Prostate gland (tissue), 2 donors: ENCODE measurements at places on chromosomes 7 and 10.

DNA sequence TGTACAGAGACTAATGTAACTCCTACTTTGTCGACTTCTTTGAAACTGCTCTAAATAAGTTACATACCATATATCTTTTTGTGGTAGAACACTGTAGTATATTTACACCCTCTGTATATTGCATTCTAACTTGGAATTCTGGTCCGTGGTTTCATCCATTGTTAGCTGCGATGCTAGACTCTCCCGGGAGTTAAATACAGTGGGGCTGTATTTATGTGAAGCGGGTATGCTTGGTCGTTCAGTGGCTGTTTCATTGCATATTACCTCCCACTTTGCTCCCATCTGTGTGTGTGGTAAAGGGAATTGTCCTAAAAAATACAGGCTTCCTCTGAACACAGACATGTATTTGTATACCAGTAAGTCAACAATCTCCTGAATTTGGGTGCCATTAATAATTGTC is 231.1 kb downstream of the SLC25A13 start:
- DNase-seq: no peak

- DNase-seq: no peak
Measured at GRCh38 chr10:3235996-3236510, 63.5 kb upstream of the PITRM1 start.

DNA sequence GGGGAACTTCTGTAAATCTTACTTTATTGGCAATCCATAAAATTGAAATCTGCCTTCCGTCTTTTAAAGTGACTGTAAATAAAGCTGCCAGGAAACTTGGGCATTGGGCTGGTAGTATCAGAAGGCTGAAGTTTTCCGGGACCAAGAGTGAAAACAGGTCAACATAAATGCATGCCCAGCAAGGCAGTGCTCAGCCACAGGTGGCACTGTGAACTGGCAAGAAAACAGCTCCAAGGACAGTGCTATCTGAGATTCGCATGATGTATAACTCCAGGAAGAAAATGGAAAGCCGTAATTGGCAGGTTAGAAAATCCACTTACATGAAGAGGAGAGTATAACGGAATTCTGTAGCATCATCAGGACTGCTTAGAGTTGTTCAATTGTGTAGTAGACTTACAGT is 1.9 kb upstream of the INSYN2A start:
- DNase-seq: no peak

DNA sequence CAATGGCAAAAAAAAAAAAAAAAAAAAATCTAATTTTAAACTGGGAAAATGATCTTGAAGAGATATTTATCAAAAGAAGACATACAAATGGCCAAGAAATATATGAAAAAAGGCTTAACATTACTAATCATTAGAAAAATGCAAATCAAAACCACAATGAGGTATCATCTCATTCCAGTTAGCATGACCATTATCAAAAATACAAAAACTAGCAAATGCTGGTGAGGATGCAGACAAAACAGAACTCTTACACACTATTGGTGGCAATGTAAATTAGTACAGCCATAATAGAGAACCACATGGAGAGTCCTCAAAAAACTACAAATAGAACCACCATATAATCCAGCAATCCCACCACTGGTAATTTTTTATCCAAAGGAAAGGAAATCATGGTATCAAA is 489.6 kb downstream of the TNS3 start:
- no peak for DNase-seq

DNA sequence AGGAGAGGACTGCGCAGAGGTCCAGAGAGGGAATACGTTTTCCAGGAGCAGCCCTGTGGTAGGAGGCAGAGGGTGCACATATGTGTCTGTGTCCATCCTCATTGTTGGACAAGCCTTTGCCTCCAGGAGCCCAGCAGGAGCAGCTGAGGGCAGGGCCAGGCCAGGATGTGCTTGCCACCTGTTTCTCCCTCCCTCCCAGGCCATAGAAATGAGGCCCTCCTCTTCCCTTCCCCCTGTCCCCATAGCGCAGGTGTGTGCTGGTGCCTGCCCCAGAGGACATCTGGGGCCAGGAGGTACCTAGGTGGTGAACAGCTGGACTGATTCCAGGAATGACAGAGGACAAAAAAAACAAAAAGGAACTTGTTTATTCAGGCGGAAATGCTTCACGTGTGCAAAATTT is 10.5 kb upstream of the CXCL12 start:
- DNase-seq: no peak

GRCh38 chr7:159109653-159110035 is 35.0 kb downstream of the VIPR2 start:
- no peak for DNase-seq

DNA sequence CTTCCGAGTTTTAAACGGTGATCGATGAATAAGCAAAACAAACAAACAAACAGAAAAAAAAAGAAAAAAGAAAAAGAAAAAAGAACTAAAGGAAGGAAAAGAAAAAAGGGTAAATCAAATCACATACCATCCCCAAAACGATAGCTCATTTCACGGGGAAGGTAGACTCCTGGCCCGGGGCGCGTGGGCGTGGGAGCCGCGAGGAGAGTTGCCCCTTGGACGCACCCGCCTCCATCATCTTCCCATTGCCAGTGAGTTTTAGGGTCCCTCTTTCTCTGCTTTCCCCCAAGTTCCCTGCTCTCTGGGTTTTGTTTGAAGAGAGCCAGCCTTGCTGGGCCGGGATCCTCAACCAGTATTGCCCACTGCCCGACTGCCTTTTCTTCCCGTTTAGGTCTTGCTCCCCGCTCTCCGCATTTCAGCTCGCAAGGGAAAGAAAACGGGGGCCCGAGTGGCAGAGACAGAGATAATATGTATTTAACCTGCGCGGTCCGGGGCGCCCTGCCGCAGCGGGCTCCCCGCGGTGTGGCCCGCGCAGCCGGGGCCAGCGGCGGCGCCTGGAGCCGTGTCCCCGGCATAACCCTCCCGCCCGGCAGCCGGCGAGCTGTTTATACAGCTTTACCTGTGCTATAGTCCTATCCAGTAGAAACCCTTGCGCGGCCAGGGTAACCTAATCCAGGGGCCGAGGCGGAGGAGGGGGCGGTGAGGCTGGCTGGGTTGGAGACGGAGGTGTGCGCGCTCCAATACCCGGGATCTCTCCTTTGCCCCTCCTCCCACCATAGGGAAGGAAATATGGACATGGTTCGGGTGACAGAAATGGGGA is 5.2 kb upstream of the GATA3 start:
- no peak for DNase-seq

DNA sequence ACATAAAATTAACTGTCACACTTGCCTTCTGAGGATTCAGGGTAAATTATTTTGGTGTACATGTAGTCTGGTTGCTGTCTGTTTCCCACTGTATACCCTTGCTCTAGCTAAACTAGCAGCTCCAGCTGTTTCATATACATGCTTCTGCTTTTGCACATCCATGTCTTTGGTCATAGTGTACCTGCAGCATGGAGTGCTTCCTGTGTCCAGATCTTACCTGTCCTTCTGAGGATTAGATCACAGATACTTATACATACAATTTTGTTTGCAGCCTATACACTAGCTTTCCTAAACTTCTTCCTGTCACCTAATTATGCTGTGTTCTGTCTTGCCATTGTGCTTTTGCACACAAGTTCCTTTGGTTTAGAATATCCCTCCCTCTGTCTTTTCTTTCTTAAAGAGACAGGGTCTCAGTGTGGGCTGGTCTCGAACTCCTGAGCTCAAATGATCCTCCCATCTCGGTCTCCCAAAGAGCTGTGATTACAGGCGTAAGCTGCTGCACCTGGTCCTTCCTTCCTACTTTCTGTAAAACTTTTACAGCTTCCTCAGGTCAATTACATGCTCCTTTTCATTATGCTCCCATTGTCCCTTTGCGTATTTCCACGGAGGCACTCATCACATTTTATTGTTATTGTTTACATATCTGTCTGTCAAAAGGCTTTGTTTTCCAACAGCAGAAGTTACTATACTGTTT is 33.8 kb downstream of the TPST1 start:
- DNase-seq: no peak

GRCh38 chr7:41446606-41447449 is 256.1 kb downstream of the INHBA start:
- DNase-seq: no peak

DNA sequence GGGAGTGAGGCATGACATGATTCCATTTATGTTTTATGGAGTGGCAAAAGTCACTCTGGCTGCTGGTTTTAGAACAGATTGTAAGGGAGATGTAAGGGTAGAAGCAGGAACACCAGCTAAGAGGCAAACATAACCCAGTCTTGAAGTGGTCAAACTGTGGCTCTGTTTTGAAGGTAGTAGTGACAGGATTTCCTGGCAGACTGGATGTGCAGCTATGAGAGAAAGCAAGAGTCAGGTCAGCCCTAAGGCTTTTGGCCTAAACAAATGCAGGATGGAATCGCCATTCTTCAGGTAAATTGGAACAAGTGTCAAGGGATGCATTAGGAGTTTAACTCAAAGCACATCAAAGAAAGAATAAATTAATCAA is 175.3 kb upstream of the AGR3 start:
- no peak for DNase-seq

GRCh38 chr7:3650844-3651243 is 349.8 kb downstream of the SDK1 start:
- DNase-seq: no peak

DNA sequence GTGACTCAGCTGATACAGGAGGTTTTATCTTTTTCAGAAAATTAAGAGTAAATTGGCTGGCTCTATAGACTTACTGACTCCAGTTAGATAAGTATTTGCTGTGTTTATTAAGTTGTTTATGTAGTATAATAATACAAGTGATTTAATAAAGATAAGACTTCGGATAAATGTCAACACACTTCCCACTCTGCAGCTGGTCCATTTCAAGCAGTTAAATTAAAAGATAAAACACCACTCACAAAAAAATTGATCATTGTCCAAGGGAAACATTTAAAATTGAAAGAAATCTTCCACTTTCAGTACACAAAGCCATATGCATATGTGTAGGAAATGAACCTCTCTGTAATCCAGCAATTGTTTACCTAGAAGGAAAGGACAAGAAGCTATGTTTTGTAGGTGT is 106.1 kb upstream of the SP8 start:
- DNase-seq: no peak

DNA sequence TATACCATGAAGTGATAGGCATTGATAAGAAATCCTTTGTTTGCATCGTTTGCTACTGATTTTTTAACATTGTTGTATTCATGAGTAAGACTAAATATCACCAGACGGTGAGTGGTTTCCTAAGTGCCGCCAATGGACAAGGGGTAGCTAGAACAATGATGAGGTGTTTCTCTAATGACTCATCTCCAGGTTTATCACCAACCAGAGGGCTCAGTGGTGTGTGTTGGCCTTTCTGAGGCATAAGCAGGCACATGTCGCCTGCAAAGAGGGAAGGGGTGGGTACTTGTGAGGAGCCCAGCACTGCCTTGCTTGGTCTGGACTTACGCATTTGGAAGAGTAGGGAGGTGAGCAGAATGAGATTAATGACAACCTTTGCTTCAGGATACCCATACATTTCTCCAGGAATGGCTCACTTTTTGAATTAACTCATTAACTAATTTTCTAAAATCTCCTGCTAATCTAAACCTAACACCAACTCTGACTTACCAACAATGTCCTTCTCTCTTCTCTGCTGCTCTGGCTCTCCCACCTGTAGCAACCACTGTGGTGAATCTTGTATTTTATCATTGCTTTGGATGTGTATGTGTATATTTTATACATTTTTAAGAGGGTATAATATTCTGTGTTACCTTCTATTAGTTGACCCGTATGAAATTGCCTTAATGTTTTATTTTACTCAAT is 722.6 kb downstream of the GRID1 start:
- no peak for DNase-seq

DNA sequence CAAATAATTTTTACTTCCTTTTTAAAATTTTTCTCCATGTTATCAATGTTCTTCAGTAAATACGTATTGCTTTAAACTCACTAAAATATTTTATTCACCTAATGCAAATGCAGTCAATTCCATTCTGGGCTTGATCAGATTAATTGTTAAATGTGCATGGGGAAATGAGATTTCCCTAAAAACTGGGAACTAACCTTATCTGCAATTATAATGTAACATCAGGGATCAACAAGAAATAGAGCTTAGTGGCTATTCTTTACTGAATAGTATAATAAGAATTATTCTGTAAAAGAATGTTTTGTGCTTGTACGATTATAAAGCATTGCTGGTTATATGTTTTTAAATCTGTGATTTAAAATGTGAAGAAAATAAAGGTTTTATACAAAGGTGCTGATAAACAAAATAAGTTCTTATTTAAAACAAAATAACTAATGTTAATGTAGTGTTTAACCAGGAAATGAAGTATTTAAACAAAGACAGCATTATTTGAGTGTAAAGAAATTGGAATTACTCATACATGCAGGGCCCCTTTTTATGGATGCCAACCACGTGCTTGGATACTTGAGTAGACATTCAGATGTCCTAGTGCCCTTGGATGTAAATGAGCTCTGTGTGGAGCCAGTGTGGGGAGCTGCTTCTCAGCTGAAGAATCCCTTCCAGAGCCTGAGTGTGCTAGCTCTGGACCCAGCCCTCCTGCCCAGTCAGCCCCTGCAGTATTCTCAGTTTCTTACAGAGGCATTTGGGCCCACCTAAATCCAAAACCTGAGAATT is 84.2 kb downstream of the REEP3 start:
- no peak for DNase-seq

DNA sequence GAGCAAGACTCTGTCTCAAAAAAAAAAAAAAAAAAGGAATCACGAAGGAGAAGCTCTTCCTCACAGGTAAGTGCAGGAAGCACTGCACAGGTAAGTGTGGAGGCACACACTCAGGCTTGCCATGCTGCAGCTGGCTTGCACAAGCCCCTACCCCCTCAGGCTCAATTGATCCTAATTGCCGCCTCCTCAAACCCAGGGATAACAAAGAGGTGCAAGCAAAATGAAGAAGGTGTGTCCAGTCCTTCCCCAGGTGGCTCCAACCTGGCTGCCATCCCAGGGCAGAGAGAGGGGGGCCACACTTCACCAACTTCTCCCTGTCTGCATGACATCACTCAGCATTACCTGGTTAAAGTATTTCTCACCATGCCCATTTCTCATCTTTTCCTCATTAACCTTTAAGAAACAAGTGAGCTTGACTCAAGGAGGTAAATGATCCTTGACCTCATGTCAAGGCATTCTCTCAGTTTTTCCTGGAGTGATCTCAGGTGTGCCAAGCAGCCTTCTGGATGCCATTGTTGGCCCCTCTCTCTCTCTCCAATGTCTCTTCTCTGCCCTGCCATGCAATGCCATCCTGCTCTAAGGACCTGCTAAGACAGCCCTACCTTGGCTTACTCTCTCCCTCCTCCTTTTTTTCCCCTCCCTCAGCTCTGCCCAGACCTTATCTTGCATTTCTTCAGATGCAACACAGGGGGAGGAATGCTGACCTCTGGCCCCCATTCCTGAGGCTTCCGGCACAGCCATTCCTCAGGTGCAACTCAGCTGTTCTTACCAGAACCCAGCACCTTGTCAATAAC is 13.0 kb upstream of the TRPV6 start:
- DNase-seq: no peak

DNA sequence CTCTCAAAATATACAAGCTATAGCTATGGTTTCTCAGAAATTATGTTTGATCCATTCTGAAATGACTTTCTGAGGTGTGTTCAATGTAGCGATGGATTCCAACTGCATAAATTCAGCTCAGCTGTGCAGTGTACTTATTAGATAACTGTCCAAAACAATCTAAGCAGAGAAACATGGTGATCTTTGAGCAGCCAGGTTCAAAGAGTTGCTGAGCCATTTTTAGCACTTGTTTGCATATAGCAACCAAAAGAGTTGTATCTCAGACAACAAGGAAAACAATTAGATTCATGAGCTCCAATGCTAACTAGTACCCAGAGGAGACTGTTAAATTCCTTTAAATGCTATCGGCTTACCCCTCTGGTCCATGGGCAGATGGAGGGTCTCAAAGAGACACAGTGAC is 15.9 kb upstream of the KCNIP2 start:
- no peak for DNase-seq
